Hypothalamus (tissue), 51 donors: ENCODE measurements at places on chromosomes 3 and 15.

GRCh38 chr15:89937365-89938350 lies 24.9 kb upstream of the ARPIN start:
- no peak for DNase-seq

- DNase-seq: no peak
Measured at GRCh38 chr3:141288336-141288990, 56.8 kb downstream of the PXYLP1 start.

GRCh38 chr3:141228395-141228794 lies 3.2 kb upstream of the PXYLP1 start:
- DNase-seq: no peak

- DNase-seq: no peak
Measured at GRCh38 chr3:188829576-188829975, 342.2 kb upstream of the TPRG1 start.

GRCh38 chr15:92449476-92449875 lies 55.8 kb downstream of the ST8SIA2 start:
- DNase-seq: no peak
